ENCODE measurements at places on chromosomes 3 and 15. TPM values are rescaled to one million over a fixed set of nuclear protein-coding genes. Genes with fewer than 3 reads are reported as not detected.

- peaks cover 3% of the 10 kb centered on the region for H3K27me3 ChIP-seq
- no peak for DNase-seq
- H3K36me3 ChIP-seq, result no peaks in the 10 kb centered on the region
- H3K4me3 ChIP-seq, result no peak overlapping the region
- no peaks in the 10 kb centered on the region for H3K4me1 ChIP-seq
Measured at GRCh38 chr3:49657208-49657915, 16.8 kb upstream of the APEH start.

DNA sequence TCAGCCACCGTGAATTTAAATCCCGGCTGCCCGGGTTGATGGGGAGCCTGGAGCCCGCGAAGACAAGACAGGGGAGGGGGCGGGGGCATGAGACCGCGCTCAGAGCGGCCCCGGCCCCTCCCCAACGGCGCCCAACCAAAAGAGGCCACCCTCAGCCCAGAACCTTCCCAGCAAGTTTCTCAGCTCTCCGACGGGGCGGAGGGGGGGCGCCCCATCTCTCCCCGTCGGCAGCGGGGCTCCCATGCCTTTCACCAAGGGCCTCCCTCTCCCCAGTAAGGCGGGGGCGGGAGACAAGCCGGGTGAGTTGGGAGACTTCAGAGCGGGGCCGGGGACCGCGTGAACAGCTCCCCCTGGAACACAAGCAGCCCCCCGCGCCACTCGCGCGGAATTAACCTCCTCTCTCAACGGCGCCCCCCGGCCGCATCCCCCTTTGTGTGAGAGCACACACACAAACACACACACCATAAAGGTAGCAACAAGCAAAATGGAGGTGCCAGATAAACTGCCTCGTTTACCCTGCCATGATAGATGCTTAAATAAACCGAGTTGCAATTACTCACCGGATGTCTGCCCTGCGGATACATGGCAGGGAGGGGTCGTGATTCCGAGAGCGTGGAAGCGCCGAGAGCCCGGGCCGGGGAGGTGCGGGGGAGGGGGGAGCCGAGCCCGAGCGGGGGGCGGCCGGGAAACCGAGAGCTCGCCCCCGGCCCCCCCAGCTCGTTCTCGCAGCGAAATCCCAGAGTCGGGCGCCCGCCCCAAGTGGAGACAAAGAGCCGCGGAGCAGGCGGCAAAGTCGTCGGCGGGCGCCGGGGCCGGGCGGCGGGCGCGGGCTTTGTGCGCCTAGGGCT lies 1.3 kb downstream of the TLE3 start:
- H3K36me3 ChIP-seq, result peaks cover 2% of the 10 kb centered on the region
- peak overlapping the region; percentile 99 for H3K4me3 ChIP-seq
- peak; percentile 67 for DNase-seq
- peaks cover 55% of the 10 kb centered on the region for H3K4me1 ChIP-seq
- no peaks in the 10 kb centered on the region for H3K27me3 ChIP-seq

DNA sequence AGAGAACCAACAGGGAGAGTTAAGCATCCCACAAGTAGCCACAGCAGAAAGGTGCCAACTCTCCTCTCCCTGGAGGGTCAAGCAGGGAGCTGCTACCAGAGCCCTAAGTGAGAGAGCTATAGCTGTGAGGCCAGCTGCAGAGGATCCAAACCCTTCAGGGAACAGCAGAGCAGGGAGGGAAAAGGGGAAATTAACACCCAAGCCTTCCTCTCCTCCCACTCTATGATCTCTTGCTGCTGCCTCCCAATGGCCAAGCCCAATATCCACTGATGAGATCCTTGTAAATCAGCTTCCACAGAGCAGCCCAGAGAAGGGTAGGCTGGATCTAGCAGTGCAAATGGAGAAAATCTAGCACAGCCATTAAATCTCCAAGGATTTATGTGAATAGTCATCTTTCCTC lies 68.2 kb upstream of the THBS1 start:
- H3K4me1 ChIP-seq, result peaks cover 1% of the 10 kb centered on the region
- H3K4me3 ChIP-seq, result no peak overlapping the region
- H3K36me3 ChIP-seq, result peaks cover 1% of the 10 kb centered on the region
- peaks cover 3% of the 10 kb centered on the region for H3K27me3 ChIP-seq
- DNase-seq, result no peak

DNA sequence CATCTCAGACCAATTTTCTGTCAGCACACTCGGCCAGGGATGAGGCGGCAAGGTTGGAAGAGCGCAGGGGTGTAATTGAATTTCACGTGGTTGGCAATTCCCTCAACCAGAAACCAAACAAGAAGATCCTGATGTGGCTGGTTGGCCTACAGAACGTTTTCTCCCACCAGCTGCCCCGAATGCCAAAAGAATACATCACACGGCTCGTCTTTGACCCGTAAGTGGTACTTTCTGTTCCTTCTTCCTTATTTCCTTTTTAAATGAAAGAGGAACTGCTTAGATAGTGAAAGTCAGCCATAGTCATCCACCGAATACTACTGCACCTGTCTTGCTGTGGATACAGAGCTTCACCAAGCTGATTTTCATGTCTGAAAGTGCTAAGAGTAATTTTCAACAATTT lies 60.1 kb downstream of the SGO1 start:
- H3K4me1 ChIP-seq, result peaks cover 12% of the 10 kb centered on the region
- H3K36me3 ChIP-seq, result peaks cover 25% of the 10 kb centered on the region
- no peaks in the 10 kb centered on the region for H3K27me3 ChIP-seq
- H3K27ac ChIP-seq, result no peak overlapping the region

GRCh38 chr3:77065750-77066149 lies 25.9 kb downstream of the ROBO2 start:
- no peak for DNase-seq
- no peaks in the 10 kb centered on the region for H3K4me1 ChIP-seq
- H3K27ac ChIP-seq, result no peak overlapping the region
- H3K4me3 ChIP-seq, result no peak overlapping the region
- no peaks in the 10 kb centered on the region for H3K27me3 ChIP-seq

- no peak overlapping the region for H3K27ac ChIP-seq
- no peaks in the 10 kb centered on the region for H3K36me3 ChIP-seq
- no peak for DNase-seq
- H3K4me3 ChIP-seq, result no peak overlapping the region
- peaks cover 4% of the 10 kb centered on the region for H3K4me1 ChIP-seq
Measured at GRCh38 chr3:69422751-69423150, 36.9 kb upstream of the FRMD4B start.

GRCh38 chr15:96818861-96819260 lies 488.4 kb downstream of the NR2F2 start:
- no peaks in the 10 kb centered on the region for H3K36me3 ChIP-seq
- H3K27me3 ChIP-seq, result peaks cover 7% of the 10 kb centered on the region
- no peak for DNase-seq
- no peak overlapping the region for H3K27ac ChIP-seq

GRCh38 chr3:40584625-40585189 lies 59.9 kb downstream of the ZNF621 start:
- peak; percentile 94 for DNase-seq
- H3K4me3 ChIP-seq, result peak overlapping the region; percentile 40
- peaks cover 4% of the 10 kb centered on the region for H3K27me3 ChIP-seq

DNA sequence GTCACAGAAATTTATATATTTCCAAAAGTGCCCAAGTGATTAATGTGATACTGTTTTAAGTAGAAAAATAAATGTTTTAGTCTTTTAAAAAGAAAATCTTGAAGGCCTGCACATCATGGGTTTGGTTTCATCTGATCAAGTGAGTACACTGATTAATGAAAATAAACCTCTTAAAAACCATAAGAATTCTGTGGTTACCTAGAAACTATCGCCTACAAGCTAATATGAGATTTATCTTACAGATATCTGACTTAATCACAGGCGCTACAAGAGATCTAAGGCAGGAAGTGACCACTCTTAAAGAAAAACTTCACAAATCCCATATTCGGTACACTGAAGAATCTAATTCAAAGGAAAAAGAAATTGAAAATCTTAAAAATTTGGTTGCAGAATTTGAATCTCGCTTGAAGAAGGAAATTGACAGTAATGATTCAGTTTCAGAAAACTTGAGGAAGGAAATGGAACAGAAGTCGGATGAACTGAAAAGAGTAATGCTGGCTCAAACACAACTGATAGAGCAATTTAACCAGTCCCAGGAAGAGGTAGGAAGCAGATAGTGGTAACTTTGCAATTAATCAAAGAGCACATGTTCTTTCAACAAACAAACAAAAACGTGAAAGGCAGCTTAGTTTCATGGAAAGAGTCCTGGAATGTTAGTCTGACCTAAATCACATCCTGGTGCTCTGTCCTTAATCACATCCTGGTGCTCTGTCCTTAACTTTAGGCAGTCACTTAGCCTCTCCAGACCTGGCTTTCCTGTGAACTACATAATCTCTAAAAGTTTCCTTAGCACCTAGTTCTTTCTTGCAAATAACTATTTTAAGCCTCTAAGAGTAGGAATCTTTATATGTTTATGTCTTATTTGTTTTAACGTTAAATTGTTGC lies 131.8 kb downstream of the CCNL1 start:
- peaks cover 2% of the 10 kb centered on the region for H3K27me3 ChIP-seq
- no peak overlapping the region for H3K4me3 ChIP-seq
- H3K27ac ChIP-seq, result peak overlapping the region; percentile 26
- no peak for DNase-seq
- peaks cover 10% of the 10 kb centered on the region for H3K4me1 ChIP-seq

DNA sequence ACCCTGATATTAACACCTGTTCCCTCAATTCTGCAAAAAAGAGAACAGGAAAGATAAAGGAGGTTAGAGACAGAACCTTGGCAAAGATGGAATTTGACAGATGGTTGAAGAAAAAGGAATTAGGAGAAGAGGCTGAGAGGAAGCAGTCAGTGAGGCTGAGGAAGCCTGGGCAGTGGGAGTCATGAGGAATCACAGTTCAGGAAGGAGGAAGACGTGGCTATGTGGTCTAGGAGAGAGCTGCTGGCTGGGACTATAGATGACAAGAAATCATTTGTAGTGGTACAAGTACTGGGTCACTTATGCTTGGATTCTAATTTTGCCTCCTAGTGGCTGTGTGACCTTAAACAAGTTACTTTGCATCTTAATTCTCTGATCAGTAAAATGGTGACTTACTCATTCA lies 49.0 kb downstream of the LARS2 start:
- DNase-seq, result no peak
- peaks cover 18% of the 10 kb centered on the region for H3K4me1 ChIP-seq
- no peak overlapping the region for H3K4me3 ChIP-seq
- H3K27me3 ChIP-seq, result no peaks in the 10 kb centered on the region

- DNase-seq, result no peak
- H3K4me3 ChIP-seq, result no peak overlapping the region
- no peak overlapping the region for H3K27ac ChIP-seq
- H3K27me3 ChIP-seq, result peaks cover 2% of the 10 kb centered on the region
Measured at GRCh38 chr3:140296796-140297352, 361.9 kb downstream of the CLSTN2 start.

DNA sequence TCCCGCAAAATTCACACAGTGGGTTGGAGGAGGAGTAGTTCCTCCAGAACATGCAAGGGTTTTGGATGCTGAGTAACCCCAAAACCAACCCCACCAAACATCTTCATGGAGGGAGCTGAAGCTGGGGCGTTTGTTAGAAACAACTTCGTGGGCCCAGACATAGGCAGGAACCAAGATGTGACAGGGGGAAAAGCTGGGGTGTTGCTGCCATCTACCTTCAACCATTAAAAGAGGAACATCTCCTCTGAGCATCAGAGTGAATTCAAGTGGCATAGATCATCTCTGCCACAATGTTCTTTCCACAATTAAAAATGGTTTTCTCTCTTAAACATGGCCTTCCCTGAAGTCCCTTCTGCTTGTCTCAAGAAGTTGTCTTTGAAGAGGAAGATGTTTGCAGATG lies 20.5 kb downstream of the SIDT1 start:
- no peak overlapping the region for H3K27ac ChIP-seq
- no peaks in the 10 kb centered on the region for H3K36me3 ChIP-seq
- peaks cover 3% of the 10 kb centered on the region for H3K4me1 ChIP-seq
- no peak for DNase-seq
- no peak overlapping the region for H3K4me3 ChIP-seq

- peaks cover 6% of the 10 kb centered on the region for H3K27me3 ChIP-seq
- no peak overlapping the region for H3K27ac ChIP-seq
- H3K36me3 ChIP-seq, result no peaks in the 10 kb centered on the region
- no peaks in the 10 kb centered on the region for H3K4me1 ChIP-seq
Measured at GRCh38 chr3:114418107-114418506, 124.3 kb downstream of the TIGIT start.

- H3K27ac ChIP-seq, result no peak overlapping the region
- H3K4me3 ChIP-seq, result no peak overlapping the region
- DNase-seq, result no peak
- H3K36me3 ChIP-seq, result peaks cover 5% of the 10 kb centered on the region
- peaks cover 21% of the 10 kb centered on the region for H3K4me1 ChIP-seq
- no peaks in the 10 kb centered on the region for H3K27me3 ChIP-seq
Measured at GRCh38 chr3:9339761-9340471, 22.9 kb upstream of the THUMPD3 start.

DNA sequence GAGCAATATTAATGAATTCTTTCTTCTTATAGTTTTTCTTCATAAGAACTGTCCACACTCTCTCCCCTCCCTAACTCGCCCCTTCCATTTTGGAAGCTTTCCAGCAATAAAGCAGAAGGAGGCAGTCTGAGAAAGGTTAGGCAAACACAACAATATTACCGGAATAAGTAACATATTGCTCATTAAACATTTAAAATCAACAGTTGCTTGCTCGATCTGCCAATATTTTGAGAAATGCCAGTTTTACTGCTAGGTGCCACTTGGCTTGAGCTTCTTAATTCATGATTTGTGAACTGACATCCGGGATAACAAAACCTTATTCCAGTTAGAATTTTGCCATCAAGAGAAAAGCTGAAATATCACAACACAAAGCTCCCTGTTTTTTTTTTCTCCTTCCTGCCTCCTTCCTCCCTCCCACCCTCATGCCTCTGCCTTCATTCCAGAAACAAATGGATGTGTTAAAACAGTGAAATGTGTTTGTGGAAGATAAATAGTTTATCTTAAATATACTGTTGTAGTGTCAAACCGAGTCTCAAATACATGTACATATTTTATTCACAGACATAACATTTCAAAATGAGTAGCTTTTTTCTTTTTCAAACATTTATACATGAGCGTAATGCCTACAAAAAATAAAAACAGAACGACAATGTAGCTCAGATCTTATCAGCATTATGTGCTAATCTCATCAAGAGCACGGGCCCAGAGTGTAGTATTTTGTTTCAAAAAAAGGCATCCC lies 253.7 kb downstream of the GAP43 start:
- H3K27me3 ChIP-seq, result peaks cover 4% of the 10 kb centered on the region
- H3K4me1 ChIP-seq, result peaks cover 20% of the 10 kb centered on the region
- peak overlapping the region; percentile 76 for H3K27ac ChIP-seq
- H3K4me3 ChIP-seq, result peak overlapping the region; percentile 43
- DNase-seq, result no peak
- H3K36me3 ChIP-seq, result no peaks in the 10 kb centered on the region

DNA sequence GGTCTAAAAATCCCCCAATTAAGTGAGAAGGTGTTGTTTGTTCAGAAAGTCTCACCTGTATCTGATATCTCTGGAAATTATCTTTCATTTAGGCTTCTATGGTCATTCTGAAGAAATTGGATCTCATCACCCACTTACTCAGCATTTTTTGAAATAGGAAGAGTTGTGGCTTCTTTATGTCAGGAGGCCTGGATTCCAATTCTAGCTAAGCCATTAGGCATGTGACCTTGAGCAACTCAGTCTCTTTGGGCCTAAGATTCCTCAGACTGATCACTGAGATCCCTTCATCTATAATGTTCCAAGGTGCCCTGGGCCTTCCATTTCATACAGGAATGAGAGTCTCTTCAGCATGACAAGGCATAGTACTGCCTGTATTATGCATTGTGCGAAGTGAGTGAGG lies 70.3 kb downstream of the ARHGEF26 start:
- H3K36me3 ChIP-seq, result peaks cover 8% of the 10 kb centered on the region
- H3K4me1 ChIP-seq, result no peaks in the 10 kb centered on the region

The TF gene
- total RNA-seq, result 5.7 TPM

The SMAD6 gene
- 176 TPM for total RNA-seq

The HRH1 gene
- 0.31 TPM for total RNA-seq

The SNX33 gene
- 22.8 TPM for total RNA-seq

The MOBP gene
- total RNA-seq, result not detected

The SMCO1 gene
- not detected for total RNA-seq

The SERPINI2 gene
- not detected for total RNA-seq

The C2CD4A gene
- total RNA-seq, result not detected

The KLHL40 gene
- not detected for total RNA-seq

The PP2D1 gene
- not detected for total RNA-seq

Measured in mesothelial cell of epicardium (in vitro differentiated cells).